ENCODE measurements at places on chromosomes 11 and 22. TPM values are rescaled to one million over a fixed set of nuclear protein-coding genes. Genes with fewer than 3 reads are reported as not detected.

GAB4 gene
- total RNA-seq = not detected

DNA sequence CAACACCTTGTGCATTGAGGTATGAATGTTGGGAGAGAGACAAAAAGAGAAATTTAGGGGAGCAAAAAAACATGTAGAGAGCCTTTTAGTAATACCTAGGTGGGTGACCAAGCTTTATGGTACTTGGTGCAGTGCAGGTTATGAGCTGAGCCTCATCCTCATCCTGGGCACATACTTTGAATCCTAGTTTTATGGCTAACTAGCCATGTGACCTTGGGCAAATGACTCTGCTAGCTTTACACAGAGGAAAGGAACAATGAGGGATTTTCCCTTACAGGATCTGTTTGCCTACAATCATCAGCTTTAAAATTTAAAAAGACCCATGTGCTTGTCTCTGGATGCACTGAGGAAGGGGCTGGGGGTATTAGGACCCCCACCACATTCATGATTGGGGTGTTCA lies 187.8 kb upstream of the ISX start:
- H3K4me3 ChIP-seq = no peak overlapping the region
- no peak overlapping the region for H3K27ac ChIP-seq
- H3K4me1 ChIP-seq = no peaks in the 10 kb centered on the region
- no peaks in the 10 kb centered on the region for H3K27me3 ChIP-seq
- H3K36me3 ChIP-seq = no peaks in the 10 kb centered on the region
- DNase-seq = no peak

DNA sequence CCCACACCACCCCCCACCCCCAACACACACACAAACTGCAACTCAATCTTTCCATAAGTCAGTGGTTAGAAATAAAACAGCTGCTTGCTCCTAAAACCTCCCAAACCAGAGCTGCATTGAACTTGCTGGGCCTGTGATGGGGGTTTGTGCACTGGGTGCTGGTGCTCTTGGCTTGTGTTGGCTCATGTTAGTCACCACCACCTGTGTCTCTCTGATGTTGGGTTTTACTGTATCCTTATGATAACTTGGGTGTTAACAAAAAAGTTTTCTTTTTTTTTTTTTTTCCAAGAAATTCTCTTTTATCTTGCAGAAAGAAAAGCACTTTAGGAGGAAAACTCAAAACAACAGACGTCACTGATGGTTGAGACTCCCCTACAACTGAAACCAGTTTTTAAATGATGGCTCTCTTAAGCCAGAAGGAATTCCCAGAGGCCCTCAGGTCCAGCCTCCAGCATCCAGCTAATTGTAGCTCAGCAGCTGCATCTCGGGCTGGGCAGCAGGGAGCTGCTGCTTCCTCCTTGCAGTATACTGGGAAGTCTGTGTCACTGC lies 79.9 kb upstream of the DRD2 start:
- DNase-seq = no peak
- peaks cover 15% of the 10 kb centered on the region for H3K27me3 ChIP-seq
- H3K36me3 ChIP-seq = no peaks in the 10 kb centered on the region
- no peak overlapping the region for H3K4me3 ChIP-seq

- no peak overlapping the region for H3K27ac ChIP-seq
- H3K4me1 ChIP-seq = peaks cover 31% of the 10 kb centered on the region
- H3K27me3 ChIP-seq = peaks cover 64% of the 10 kb centered on the region
- DNase-seq = peak; percentile 85
Measured at GRCh38 chr11:57644748-57645688, 4.7 kb downstream of the YPEL4 start.

FLRT1 gene
- 0.23 TPM for total RNA-seq

SPATA19 gene
- total RNA-seq = not detected

RASD2 gene
- not detected for total RNA-seq

GRCh38 chr11:70641369-70641768 lies 243.0 kb downstream of the CTTN start:
- no peak for DNase-seq
- no peak overlapping the region for H3K4me3 ChIP-seq

GRCh38 chr11:105740164-105740903 lies 130.5 kb downstream of the GRIA4 start:
- no peaks in the 10 kb centered on the region for H3K27me3 ChIP-seq
- H3K27ac ChIP-seq = no peak overlapping the region
- H3K36me3 ChIP-seq = no peaks in the 10 kb centered on the region

DNA sequence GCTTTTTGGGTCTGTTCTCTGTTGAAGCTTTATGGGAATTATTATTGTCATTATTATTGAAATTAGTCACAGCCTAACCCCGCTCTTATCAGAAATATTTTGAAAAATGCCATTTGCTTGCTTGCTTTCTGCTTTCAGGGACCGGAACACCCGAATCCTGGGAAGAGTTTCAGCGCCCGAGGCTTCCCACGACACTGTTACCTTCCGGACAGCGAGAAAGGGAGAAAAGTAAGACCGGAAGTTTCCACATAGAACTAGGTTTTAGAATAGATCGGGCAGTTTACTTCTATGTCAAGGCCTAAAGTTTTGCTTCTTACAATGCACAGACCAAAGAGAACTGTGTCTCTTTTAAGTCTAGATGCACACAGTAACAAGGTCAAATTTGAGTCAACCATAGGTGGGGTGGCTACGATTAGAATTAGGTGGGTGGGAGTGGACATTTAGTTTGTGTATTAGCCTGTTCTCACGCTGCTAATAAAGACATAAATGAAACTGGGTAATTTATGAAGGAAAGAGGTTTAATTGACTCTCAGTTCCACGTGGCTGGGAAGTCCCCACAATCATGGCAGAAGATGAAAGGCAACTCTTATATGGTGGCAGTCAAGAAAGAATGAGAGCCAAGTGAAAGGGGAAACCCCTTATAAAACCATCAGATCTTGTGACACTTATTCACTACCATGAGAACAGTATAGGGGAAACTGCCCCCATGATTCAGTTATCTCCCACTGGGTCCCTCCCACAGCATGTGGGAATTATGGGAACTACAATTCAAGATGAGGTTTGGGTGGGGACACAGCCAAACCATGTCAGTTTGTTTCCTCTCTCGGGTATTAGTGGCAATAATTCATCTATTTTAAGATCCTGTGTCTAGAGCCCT lies 12.9 kb downstream of the MPEG1 start:
- H3K36me3 ChIP-seq = no peaks in the 10 kb centered on the region
- no peaks in the 10 kb centered on the region for H3K27me3 ChIP-seq
- H3K27ac ChIP-seq = no peak overlapping the region
- H3K4me1 ChIP-seq = peaks cover 4% of the 10 kb centered on the region

LRRC75B gene
- total RNA-seq = 0.93 TPM

PPP1R14B gene
- total RNA-seq = 96.9 TPM

GRCh38 chr11:18789942-18790341 lies 1.7 kb downstream of the PTPN5 start:
- H3K27me3 ChIP-seq = peaks cover 72% of the 10 kb centered on the region
- no peak overlapping the region for H3K27ac ChIP-seq
- no peak overlapping the region for H3K4me3 ChIP-seq
- DNase-seq = no peak

NOX4 gene
- total RNA-seq = not detected

DNA sequence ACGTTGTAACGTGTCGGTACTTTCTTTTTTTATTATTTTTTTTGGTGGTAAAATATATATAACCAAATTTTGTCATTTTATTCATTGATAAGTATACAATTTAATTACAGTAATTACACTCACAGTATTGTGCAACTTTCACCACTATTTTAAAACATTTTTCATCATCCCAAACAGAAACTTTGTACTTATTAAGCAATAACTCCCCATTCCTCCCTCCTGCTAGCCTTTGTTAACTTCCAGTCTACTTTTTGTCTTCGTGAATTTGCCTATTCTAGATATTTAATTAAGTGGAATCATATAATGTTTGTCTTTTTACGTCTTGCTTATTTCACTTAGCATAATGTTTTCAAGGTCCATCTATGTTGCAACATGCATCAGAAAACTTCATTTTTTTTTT lies 58.5 kb downstream of the STIM1 start:
- H3K27me3 ChIP-seq = no peaks in the 10 kb centered on the region
- DNase-seq = no peak
- H3K27ac ChIP-seq = no peak overlapping the region
- H3K4me1 ChIP-seq = peaks cover 52% of the 10 kb centered on the region

DNA sequence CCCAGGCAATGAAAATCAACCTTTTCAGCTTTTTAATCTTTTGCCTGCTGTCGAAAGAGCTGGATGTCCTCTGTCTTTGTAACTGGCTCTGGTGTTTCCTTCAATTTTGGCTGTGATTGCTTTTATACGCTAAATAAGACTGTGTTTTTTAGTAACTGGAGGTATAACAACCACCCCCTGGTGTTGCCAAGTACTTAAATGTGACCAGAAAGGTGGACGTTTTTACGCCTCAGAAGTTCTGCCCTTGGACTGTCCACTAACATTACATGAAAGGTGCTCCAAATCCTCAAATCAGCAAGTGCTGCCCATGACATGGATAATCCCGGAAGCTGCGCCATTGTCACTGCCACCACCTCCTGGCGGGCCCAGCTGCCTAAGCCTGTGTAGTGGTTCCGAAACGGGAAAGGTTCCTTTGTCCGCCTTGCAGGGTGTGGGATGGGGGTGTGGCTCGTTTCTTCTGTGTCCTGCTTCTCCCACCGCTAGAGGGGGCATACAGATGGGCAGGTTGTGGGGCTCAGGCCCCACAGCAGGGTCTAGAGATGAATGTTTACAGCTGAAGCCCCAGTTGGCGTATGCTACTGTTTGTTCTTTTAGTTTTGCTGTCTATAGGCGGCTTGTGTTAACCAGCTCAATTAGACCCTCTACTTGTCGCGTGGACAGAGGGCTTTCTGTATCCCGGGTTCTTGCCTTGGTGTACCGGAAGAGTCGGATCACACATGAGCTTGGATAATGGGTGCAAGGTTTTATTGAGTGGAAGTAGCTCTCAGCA lies 82.2 kb upstream of the SEPTIN5 start:
- H3K4me1 ChIP-seq = peaks cover 2% of the 10 kb centered on the region
- no peaks in the 10 kb centered on the region for H3K36me3 ChIP-seq
- no peak for DNase-seq
- no peak overlapping the region for H3K27ac ChIP-seq
- peaks cover 6% of the 10 kb centered on the region for H3K27me3 ChIP-seq

GRCh38 chr11:83951521-83951920 lies 665.4 kb upstream of the CCDC90B start:
- H3K27ac ChIP-seq = no peak overlapping the region
- no peak for DNase-seq
- no peaks in the 10 kb centered on the region for H3K4me1 ChIP-seq

DNA sequence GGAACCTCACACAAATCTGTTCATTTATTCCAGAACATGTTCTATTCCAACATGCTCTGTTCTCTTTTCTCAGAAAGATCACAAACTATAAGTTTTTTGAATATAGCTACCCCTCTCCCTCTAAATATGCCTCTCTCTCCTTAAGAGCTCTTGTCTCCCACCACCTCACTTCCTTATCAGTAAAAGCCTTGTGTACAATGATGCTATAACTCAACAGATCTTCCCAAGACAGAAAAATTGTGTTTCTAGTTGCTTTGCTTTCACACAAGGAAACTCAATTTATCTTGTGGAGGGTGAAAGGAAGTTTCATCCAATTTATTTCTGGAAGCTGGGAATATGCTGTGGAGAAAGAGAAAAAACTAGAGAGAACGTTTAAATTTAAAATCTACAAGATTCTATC lies 64.4 kb downstream of the FAM76B start:
- H3K4me1 ChIP-seq = peaks cover 4% of the 10 kb centered on the region
- H3K27me3 ChIP-seq = peaks cover 7% of the 10 kb centered on the region
- no peak for DNase-seq
- no peaks in the 10 kb centered on the region for H3K36me3 ChIP-seq
- no peak overlapping the region for H3K27ac ChIP-seq
- no peak overlapping the region for H3K4me3 ChIP-seq

SYCE3 gene
- total RNA-seq = 0.71 TPM

PHOX2A gene
- total RNA-seq = not detected

ISX gene
- not detected for total RNA-seq

DEFB131B gene
- total RNA-seq = not detected

CCDC88B gene
- 99.1 TPM for total RNA-seq

DNA sequence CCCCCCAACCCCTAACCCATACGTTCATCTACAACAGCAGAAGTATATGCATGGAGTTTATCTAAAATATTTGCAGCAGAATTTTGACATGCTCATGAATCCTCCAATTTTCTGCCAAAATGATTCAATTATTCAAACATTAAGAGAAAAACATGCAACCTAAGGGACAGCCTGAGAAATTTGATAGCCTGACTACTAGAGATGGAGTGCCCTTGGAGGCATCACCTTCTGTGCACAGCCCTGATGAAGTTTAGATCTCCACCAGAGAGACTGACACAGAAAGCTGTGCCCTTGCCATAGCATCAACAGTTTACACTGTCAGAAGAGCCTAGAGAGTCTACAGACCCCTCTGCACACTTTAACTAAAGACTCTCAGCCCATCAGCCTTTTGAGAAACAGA lies 217.7 kb downstream of the LUZP2 start:
- H3K4me1 ChIP-seq = no peaks in the 10 kb centered on the region
- DNase-seq = no peak

FCHSD2 gene
- 41.7 TPM for total RNA-seq
